Thyroid gland (tissue), 4 donors: ENCODE measurements at places on chromosomes 3 and 15. TPM values are rescaled to one million over a fixed set of nuclear protein-coding genes. Genes with fewer than 3 reads are reported as not detected.

GRCh38 chr3:47520756-47521155 is 7.2 kb upstream of the ELP6 start:
- H3K4me1 ChIP-seq = peaks cover 15% of the 10 kb centered on the region
- H3K36me3 ChIP-seq = no peaks in the 10 kb centered on the region
- H3K4me3 ChIP-seq = no peak overlapping the region
- H3K27me3 ChIP-seq = no peaks in the 10 kb centered on the region
- H3K27ac ChIP-seq = no peak overlapping the region

GRCh38 chr15:42012241-42012640 is 8.6 kb downstream of the PLA2G4E start:
- H3K27me3 ChIP-seq = no peaks in the 10 kb centered on the region
- no peaks in the 10 kb centered on the region for H3K4me1 ChIP-seq
- H3K4me3 ChIP-seq = no peak overlapping the region
- DNase-seq = no peak
- H3K27ac ChIP-seq = no peak overlapping the region

- no peaks in the 10 kb centered on the region for H3K36me3 ChIP-seq
- H3K4me1 ChIP-seq = no peaks in the 10 kb centered on the region
- no peak for DNase-seq
- no peaks in the 10 kb centered on the region for H3K27me3 ChIP-seq
- H3K4me3 ChIP-seq = no peak overlapping the region
Measured at GRCh38 chr3:99315896-99316295, 322.5 kb upstream of the COL8A1 start.

GRCh38 chr15:46892621-46893160 is 824.6 kb upstream of the SEMA6D start:
- DNase-seq = no peak
- no peaks in the 10 kb centered on the region for H3K27me3 ChIP-seq
- no peak overlapping the region for H3K4me3 ChIP-seq
- H3K4me1 ChIP-seq = no peaks in the 10 kb centered on the region
- no peaks in the 10 kb centered on the region for H3K36me3 ChIP-seq

- no peak for DNase-seq
- no peaks in the 10 kb centered on the region for H3K27me3 ChIP-seq
- no peak overlapping the region for H3K27ac ChIP-seq
- peaks cover 2% of the 10 kb centered on the region for H3K4me1 ChIP-seq
- no peaks in the 10 kb centered on the region for H3K36me3 ChIP-seq
Measured at GRCh38 chr15:33654860-33655259, 313.4 kb upstream of the CHRM5 start.

- H3K27ac ChIP-seq = no peak overlapping the region
- no peak overlapping the region for H3K4me3 ChIP-seq
- H3K36me3 ChIP-seq = no peaks in the 10 kb centered on the region
Measured at GRCh38 chr3:72137865-72138861, 353.2 kb upstream of the PROK2 start.

GRCh38 chr3:128410669-128411573 is 55.8 kb downstream of the DNAJB8 start:
- H3K27ac ChIP-seq = no peak overlapping the region
- H3K4me3 ChIP-seq = no peak overlapping the region
- no peaks in the 10 kb centered on the region for H3K4me1 ChIP-seq
- H3K36me3 ChIP-seq = no peaks in the 10 kb centered on the region

DNA sequence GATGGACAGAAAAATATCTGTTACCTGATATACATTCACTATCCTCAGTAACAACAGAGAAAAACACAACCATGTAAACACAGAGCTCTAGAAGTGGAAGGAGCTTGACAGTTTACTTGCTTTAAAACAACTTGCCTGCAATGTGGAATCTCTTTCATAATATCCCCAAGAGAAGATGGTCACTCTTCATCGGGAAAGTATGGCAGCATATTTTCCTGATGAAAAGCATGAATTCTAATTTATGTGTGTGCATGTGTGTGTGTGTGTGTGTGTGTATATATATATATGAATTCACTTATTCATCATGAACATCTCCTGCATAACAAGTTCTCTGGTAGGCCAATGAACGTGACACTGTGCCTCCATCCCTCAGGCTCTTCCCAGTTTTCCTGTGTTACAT is 81.2 kb downstream of the EFL1 start:
- H3K4me3 ChIP-seq = no peak overlapping the region
- H3K27me3 ChIP-seq = no peaks in the 10 kb centered on the region
- no peak overlapping the region for H3K27ac ChIP-seq
- peaks cover 25% of the 10 kb centered on the region for H3K4me1 ChIP-seq
- DNase-seq = no peak

DNA sequence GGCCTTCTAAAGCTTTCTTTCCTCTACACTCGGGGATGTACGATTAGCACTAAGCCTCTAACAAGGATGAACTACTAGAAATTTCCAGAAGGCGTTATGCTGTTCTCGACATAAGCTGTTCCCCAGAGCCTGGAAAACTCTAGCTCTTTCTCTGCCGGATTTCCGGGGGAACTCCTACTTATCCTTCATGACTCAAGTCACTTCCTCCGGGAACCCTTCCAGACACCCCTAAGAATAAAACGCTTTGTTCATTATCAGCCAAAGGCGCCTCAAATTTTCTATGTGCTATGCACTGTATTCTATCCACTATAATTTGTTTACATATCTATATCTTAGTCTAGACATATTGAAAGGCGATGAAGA is 455 bp upstream of the SNAP23 start:
- H3K4me3 ChIP-seq = peak overlapping the region; percentile 50
- peak overlapping the region; percentile 92 for H3K27ac ChIP-seq
- H3K36me3 ChIP-seq = no peaks in the 10 kb centered on the region
- DNase-seq = no peak
- H3K4me1 ChIP-seq = peaks cover 43% of the 10 kb centered on the region

DNA sequence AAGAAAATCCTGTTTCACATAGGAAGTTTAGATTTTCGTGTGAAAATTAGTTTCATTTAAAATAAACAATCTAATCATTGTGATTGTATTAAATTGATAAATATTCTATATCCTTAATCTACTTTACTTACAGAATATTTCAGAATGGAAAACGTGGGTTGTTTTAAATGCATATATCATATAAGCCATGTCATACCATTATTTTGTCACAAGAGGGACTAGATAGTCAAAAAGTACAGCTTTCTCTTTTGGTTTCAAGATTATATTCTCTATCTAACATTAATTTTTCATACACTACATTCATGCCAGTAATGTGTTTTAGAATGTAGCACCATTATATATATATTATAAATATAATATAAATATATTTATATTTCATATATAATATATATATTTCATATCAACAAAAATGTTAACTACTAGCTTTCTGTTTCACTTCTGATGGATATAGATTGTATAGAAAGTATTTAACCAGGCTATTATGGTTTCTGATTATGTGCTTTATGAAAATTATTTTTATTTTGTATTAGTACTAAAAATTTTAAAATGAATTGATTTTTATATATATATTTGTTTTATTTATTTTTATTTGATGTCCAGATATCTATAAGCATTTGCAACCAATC is 45.3 kb downstream of the OSTN start:
- H3K36me3 ChIP-seq = no peaks in the 10 kb centered on the region
- no peaks in the 10 kb centered on the region for H3K27me3 ChIP-seq
- no peak overlapping the region for H3K4me3 ChIP-seq
- no peak for DNase-seq
- H3K27ac ChIP-seq = no peak overlapping the region

DNA sequence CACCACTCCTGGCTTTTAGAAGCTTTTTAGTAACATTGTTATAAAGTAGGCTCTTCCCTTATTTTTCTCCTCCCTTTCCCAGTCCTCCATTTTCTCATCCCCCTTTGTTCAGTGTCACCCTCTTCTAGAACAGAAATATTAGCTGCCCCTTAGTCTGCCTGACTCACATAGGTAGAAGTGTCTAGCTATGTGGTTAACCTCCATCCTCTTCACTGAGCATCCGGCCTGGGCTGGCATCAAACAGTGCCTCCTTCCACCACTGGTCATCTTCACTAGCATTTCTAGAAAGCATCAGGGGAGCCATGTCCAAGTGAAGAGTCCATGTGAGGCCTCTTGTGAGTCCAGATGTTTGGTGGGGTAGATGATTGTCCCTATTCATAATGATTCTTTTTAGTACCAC is 70.0 kb upstream of the SKOR1 start:
- H3K27me3 ChIP-seq = no peaks in the 10 kb centered on the region
- H3K4me3 ChIP-seq = no peak overlapping the region
- no peak for DNase-seq
- H3K27ac ChIP-seq = no peak overlapping the region
- H3K36me3 ChIP-seq = no peaks in the 10 kb centered on the region

DNA sequence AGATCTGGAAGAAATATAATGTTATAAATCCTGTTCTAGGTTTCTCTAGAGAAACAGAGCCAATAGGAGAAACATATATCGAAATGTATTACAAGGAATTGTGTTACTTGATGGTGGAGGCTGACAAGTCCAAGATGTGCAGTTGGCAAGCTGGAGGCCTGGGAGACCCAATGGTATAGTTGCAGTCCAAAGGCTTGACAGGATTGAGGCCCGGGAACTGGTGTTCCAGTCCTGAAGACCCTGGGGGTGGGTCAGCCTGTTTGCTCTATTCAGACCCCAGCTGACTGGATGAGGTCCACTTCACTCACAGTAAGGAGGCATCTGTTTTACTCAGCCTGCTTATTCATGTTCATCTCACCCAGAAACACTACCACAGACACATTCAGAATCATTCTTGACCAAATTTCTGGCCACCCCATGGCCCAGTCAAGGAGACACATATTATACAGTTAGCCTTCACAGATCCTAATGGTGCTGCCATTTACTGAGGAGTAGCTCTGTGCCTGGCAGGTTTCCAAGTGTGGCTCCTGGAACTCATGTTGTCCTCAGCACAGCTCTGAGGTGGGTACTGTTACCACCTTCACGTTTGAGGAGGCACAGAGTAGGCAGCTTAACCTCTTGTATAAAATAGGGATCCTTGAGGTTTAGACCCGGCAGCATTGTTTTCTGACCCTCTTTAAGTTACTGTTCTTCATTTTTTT is 3.7 kb downstream of the TRAK1 start:
- H3K27me3 ChIP-seq = no peaks in the 10 kb centered on the region
- peak overlapping the region; percentile 91 for H3K27ac ChIP-seq
- no peak for DNase-seq

DNA sequence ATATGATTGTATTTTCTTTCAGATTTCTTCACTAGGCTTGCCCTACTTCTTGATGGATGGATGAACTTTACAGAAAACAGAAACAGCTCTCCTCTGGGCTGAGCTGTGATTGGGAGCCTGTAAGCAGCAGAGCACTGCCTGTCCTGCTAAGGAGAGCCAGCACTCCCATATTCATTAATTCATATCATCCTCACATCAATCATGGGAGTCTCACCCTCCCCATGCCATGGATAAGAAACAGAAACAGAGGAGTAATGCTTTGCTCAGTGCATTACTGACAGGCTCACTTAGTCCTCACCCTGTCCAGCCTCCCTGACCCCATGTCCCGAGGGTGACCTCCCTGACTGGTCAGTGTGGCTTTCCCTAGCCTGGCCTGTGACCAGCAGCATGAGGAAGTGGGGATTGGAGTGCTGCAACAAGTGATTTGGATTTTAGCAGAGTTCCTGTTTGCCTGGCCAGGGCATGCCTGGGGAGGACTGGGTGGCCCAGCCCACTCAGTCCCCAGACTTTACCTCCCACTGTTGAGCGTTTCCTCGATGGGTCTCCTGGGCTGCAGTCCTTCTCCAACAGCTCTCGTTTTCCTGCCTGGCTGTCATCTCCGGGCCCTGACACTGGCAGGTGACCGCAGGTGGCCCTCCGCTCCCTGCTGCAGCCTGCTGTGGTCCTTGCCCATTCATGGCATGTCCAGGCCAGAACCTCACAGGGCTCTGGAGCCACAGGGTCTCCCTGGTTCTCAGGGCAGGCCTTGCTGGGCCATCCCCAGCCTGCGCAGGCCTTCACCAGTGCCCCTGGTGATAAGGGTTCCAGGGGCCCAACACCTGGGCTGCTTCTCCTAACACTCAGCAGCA is 1.3 kb upstream of the TMIE start:
- DNase-seq = no peak
- no peaks in the 10 kb centered on the region for H3K27me3 ChIP-seq
- H3K27ac ChIP-seq = no peak overlapping the region
- H3K36me3 ChIP-seq = no peaks in the 10 kb centered on the region

GRCh38 chr3:193483988-193484539 is 70.6 kb downstream of the ATP13A4 start:
- H3K36me3 ChIP-seq = no peaks in the 10 kb centered on the region
- peak overlapping the region; percentile 81 for H3K27ac ChIP-seq
- DNase-seq = no peak
- peaks cover 62% of the 10 kb centered on the region for H3K4me1 ChIP-seq
- H3K27me3 ChIP-seq = no peaks in the 10 kb centered on the region

GRCh38 chr15:49830391-49830790 is 209.5 kb downstream of the DTWD1 start:
- H3K4me1 ChIP-seq = no peaks in the 10 kb centered on the region
- H3K36me3 ChIP-seq = no peaks in the 10 kb centered on the region
- H3K4me3 ChIP-seq = no peak overlapping the region
- H3K27me3 ChIP-seq = no peaks in the 10 kb centered on the region

- no peaks in the 10 kb centered on the region for H3K36me3 ChIP-seq
- H3K27ac ChIP-seq = no peak overlapping the region
- H3K4me3 ChIP-seq = no peak overlapping the region
- peaks cover 11% of the 10 kb centered on the region for H3K4me1 ChIP-seq
- no peaks in the 10 kb centered on the region for H3K27me3 ChIP-seq
- peak; percentile 30 for DNase-seq
Measured at GRCh38 chr3:62134061-62134496, 239.3 kb downstream of the FEZF2 start.

GRCh38 chr3:2958551-2958950 is 151.6 kb downstream of the IL5RA start:
- H3K4me3 ChIP-seq = no peak overlapping the region
- DNase-seq = no peak
- no peaks in the 10 kb centered on the region for H3K4me1 ChIP-seq
- H3K27me3 ChIP-seq = no peaks in the 10 kb centered on the region
- H3K36me3 ChIP-seq = no peaks in the 10 kb centered on the region
- no peak overlapping the region for H3K27ac ChIP-seq

- DNase-seq = no peak
- peak overlapping the region; percentile 84 for H3K27ac ChIP-seq
- no peak overlapping the region for H3K4me3 ChIP-seq
- no peaks in the 10 kb centered on the region for H3K27me3 ChIP-seq
- no peaks in the 10 kb centered on the region for H3K36me3 ChIP-seq
Measured at GRCh38 chr15:65088643-65089021, 12.1 kb downstream of the KBTBD13 start.

DNA sequence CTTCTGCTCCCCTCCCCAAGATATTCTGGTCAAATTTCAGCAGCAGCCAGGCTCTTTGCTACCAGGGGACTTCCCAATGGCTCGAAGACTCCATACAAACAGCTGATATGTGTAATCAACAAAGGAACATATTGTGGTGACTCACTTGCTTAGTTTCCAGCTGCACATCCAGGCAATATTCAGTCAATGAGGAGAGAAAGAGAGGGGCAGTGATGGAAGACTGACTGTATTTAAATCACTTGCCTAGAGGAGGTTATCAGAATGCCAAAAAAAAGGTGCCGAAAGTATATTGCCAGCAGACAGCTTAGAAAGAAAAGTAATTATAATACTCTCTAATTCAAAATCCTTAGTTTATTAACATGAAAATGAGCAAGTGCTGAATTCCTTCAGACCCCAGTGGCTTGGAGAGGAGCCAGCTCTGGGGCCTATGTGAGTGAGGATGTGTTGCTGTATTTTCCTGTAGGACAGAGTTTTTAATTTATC is 236.5 kb downstream of the LRTM1 start:
- H3K27ac ChIP-seq = no peak overlapping the region
- H3K4me1 ChIP-seq = no peaks in the 10 kb centered on the region
- no peaks in the 10 kb centered on the region for H3K27me3 ChIP-seq
- no peaks in the 10 kb centered on the region for H3K36me3 ChIP-seq
- DNase-seq = peak; percentile 12
- H3K4me3 ChIP-seq = no peak overlapping the region

ACP3 gene
- total RNA-seq = 8.0 TPM

SLC9C1 gene
- total RNA-seq = not detected

HTR3E gene
- total RNA-seq = not detected

GMNC gene
- not detected for total RNA-seq

EPHB3 gene
- 0.46 TPM for total RNA-seq
